ENCODE measurements at places on chromosomes 3 and 15.
A peak's percentile ranks its signal among the peaks of the same experiment; 100 is the strongest.

DNA sequence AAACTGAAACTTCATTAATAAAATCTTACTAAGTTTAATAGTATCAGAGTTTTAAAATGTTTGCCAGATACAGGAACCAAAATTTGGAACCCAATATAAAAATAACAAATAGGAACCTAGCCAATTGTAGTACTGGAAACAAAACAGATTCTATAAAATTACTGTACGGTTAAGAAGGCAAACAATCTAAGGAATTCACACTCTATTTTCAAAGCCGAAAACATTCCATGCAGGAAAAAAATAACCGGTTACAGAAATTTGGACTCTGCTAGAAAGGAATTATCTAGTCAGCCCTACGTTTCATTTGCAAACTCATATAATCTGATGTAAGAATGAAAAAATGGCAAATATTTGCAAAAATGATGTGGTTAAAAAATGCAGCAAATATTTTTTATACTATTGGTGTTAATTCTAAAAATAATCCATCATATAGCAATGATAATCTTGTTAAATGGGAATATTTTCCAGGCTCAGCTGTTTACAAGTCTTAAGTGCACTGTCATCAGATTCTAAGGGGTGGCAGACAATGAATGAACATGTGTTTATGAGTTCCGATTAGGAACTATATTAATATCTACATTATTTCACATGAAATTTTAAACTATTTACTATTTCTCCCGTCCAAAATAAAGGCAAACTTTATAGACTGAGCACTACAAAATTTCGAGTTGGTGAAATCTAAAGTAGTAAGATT lies 58.1 kb downstream of the DCBLD2 start:
- no peak for DNase-seq

DNA sequence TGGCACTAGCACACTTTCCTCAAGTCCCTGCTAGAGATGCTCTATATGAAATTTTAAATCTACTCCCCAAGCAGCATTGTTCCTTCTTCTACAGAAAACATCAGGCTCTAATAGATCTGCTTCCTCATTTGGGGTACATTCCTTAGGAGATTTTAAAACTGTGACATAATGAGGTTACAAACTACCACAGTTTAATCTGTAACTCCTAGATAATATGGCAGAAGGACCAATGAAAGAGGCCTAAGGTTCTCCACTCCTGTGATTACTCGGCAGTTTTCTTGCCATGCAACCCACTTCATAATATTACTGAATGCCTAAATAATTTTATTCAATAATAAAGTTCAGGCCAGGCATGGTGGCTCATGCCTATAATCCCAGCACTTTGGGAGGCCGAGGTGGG lies 16.1 kb downstream of the ZNF106 start:
- DNase-seq = no peak

DNA sequence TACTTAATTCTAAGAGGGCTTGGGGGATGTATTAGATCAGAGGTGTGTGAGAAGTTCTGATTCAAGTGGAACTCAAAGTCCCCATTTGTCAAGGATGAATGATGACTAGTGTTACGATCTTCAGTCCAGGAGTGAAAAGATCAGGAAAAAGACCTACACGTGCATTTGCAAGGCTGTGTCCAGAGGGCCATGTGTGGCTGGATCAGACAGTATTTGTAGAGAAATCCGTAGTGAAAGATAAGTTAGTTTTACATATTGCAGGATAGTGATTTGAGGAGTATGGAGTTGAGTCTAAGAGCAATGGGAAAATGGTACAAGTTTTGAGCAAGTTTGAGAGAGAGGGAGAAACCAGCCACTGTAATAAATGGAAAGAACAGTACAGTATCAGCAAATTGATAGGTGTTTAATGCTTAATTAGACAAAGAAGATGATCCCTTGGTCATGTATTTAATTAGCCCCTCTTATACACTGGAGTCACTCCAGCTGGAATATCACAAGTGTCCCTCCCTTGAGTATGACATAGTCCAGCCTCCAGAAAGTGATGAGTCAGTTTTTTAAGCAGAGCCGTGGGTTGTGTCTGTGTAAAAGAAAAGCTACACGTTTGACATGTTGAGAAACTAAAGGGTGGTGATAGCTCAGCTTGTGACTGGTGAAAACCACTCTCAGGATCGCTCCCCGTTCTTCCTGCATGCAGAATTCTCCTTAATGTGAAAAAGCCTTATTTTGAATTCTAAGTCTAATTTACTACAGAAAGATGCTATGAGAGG lies 348.8 kb downstream of the ROBO1 start:
- DNase-seq = peak; percentile 25

- no peak for DNase-seq
These were observed 30.5 kb downstream of the ALS2CL start for GRCh38 chr3:46662771-46663551.

DNA sequence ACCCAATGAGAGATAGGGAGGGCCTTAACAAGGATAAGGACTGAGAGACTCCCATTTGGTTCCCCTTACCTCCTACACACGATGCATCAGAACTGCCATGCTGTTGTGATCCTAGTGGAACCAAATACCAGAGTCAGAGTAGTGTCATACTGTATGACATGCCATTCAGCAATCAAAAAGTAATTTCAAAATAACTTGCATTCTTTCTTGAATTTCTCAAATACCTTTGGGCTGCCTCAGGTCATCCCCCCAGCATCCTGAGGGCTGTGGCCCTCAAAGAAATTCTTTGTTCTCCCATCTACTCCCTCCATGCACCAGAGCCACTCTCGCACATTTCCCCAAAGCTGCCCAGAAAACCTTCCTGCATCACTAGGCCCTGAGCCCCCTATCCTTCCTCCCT lies 68.9 kb upstream of the PPP2R3A start:
- DNase-seq = no peak

GRCh38 chr3:151635905-151636304 lies 97.8 kb upstream of the AADACL2 start:
- no peak for DNase-seq

DNA sequence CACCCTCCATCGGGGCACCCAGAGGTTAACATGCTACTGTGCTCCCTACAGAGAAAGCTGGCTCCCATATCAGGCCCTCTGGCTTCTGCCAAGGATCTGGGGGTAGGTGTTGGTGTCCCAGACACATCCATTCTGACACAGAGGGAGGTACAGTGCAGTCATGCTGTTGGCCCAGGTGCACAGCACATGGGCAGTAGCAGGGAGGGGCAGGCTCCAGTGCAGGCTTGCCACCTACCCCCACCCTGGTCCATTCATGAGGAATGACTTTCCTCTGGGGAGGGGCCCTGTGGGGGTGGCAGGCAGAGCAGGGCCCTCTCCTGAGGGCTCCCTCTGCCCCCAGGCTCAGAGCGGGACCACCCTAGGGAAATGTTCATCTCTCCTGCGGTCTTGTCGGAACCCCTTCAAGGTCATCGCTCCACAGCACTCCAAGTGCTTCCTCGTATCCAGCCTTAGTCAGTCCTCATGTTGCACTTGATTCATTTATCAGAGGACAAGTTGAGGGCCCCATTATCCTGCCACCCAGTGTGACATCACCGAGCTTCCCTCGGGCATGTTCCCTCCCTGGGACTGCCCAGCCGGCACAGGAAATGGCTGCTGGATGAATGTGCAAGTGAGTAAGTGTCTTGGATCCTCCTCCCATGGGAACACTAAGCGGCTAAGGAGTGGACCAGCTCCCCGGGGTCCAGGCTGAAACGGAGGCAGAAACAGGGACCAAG lies 10.0 kb downstream of the DUSP7 start:
- peak; percentile 86 for DNase-seq

DNA sequence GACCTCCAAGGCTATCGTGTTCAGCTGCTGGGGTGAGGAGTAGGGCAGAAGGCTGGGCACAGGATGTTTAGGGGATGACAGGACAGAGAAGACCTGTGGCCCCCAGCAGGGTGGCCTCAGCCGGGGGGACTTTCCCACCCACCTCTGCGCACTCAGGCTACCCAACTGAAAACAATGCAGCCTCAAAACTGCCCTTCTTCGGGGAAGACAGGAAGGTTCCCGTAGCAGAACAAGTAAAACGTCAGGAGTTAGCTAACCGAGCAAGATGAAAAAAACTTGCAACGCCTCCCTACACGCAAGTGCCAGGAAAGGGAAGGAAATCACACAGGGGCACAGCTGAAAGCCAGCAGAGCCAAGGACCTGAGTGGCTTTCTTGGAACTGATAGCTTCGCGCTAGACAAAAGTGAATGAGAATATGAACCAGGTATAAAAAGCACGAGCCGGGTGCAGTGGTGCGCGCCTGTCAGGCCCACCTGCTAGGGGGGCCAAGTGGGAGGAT lies 38.4 kb upstream of the FURIN start:
- no peak for DNase-seq

- DNase-seq = no peak
These were observed 149.5 kb downstream of the ALDH1A2 start for GRCh38 chr15:57915827-57916531.

- no peak for DNase-seq
These were observed 86.7 kb downstream of the MCF2L2 start for GRCh38 chr3:183341545-183342288.

- DNase-seq = no peak
These were observed 11.7 kb downstream of the SHOX2 start for GRCh38 chr3:158094235-158095110.

DNA sequence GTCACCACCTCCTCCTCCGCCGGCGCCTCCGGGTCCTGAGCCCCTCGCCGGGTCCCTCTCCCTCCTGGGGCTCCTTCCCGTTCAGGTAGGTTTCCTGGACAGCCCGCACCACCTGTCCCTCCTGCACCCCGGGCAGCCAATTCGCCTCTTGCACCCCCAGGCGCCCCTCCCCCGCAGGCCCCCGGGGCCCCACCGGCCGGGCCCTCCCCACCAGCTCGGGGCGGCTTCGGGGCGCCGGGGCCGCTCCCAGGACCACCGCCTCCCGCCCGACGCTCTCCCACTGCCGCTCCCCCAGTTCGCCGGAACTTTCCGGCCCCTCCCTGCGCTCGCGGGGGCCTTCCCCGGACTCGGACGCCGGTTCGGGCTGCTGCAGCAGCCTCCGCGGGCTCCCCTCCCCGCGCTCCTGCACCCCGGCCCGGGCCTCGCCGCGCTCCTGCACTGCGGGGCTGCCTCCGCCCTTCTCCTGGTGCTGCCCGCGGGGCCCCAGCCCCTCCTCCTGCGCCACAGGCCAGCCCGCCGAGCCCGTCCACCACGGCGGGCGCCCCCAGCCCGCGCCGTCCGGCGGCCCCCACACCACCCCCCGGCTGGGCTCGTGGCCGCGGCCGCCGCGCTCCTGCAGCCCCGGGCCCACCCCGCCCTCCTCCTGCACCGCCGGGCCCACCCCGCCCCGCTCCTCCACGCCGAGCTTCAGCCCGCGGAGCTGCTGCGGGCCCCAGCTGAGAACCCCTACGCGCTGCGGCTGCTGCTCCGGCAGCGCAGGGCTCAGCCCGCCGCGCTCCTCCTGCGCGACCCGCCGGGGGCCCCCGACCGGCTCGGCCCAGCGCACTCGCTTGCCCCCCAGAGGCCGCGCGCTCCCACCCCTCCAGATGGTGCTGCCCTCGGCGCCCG lies 587 bp upstream of the TNK2 start:
- DNase-seq = no peak

DNA sequence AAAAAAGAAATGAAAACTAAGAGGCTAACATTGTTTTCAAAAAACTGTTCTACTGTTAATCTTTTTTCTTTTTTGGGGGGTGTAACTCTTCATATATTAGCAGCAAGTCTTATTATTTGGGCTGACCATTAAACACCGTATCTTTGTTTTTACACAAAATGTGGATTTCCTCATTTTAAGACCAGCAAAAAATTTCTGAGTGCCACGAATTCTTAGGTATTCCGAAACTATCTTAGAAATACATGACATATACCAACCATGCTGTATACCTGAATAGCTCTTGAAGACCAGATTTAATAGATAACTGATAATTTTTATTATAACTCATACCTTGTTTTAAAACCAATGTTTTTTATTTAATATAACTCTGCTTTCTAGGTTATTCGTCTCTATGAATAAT lies 620 bp upstream of the TTC23 start:
- no peak for DNase-seq

GRCh38 chr3:1506090-1506489 lies 413.3 kb downstream of the CNTN6 start:
- no peak for DNase-seq

DNA sequence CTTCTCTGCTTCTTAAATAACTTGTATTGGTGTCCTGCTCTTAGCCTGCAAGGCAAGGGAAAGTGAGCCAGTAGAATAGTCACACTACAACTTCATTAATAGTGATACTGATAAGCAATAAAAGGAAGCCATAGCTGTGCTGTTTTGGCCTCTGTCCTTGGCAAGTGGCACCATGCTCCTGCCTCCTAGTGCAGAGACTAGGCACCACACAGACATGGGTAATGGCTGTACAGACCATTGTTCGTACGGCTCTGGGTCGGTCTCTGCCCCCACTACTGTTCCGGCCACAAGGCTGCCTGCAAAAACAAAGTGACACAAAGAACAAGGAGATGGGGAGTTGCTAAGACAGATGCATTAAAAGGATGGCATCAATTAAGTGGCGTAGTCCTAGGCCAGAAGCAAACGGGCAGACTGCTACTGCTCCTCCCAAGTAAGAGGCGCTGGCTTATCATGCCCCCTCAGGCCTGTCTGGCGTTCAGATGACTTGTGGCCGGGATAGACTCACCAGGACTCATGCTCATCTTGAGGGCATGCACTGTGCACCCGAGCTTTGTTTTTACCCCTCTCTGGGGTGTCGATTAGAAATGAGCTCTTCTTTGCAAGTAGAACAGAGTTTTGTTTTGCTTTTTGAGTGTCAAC lies 75.6 kb downstream of the TRAK1 start:
- DNase-seq = no peak

GRCh38 chr3:181955566-181955965 lies 243.8 kb downstream of the SOX2 start:
- no peak for DNase-seq

- no peak for DNase-seq
These were observed 107.6 kb upstream of the BFSP2 start for GRCh38 chr3:133292296-133292695.

GRCh38 chr3:50840983-50841489 lies 166.3 kb downstream of the DOCK3 start:
- DNase-seq = no peak

- no peak for DNase-seq
These were observed 29.4 kb upstream of the ATP11B start for GRCh38 chr3:182763896-182764295.
